ENCODE measurements at places on chromosomes 11 and 22. TPM values are rescaled to one million over a fixed set of nuclear protein-coding genes. Genes with fewer than 3 reads are reported as not detected.

The TMPRSS5 gene
- 1.4 TPM for polyA plus RNA-seq

DNA sequence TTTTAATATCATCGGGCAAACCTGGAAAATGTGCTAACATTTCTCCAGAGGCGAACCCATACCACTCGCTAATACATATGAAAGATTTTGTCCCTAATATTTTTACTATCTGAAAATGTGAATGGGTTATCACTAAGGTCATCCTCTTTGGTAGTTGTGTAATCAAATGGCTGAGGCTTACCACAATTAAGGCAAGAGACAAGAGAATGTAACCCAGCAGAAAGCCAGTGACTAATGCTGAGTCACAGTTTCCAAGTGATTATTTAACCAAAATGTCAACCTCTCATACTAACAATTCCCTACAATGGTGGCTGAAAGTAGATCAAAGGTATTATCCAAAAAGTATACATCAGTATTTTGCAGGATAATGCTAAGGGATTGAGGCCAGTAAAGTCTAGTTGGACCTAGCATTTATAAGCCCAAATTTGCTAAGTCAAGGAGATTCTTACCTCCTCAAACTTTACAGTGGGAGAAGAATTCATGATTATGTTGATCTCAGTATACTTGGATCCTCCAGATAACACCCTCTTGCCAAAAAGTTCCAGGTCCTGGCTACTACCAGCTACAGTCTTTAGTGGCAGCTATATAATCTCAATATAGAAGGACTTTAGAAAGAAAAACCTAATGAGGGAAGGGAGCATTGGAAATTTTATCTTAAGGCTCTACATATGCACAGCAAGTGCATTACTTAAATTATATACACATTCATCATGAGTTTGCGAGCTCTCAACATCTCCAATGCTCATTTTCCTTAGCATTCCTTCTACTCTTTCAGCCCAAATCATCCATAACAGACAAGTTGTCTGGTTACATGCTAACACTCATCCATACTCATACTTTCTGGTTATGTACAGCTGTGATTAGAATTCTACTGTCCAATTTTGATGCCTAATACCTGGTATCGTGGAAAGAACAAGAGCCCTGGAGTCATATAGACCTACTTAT is 25.4 kb downstream of the SIK3 start:
- no peak for DNase-seq

DNA sequence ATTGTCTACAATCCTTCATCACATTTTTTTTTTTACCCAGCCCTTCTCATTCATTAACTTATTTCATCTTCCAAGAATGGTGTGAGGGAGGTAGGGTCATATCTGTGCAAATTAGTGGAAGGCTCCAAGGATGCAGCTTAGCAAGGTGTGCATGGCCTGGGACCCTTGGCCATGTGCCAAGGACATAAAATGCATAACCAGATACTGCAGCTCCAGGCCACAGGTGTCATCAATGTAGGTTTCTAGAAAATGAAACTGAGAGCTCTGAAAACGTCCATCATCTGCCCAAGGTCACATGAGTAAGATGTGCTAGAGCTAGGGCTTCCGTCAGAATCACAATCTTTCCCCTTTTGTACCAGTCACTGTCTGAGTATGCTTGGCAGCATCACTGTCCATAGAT is 29.8 kb downstream of the ANKK1 start:
- no peak for DNase-seq

GRCh38 chr11:79467761-79468160 is 26.9 kb upstream of the TENM4 start:
- no peak for DNase-seq

The HSCB gene
- polyA plus RNA-seq: 10.2 TPM

The FOSL1 gene
- 1.7 TPM for polyA plus RNA-seq

GRCh38 chr22:42322562-42322926 is 52.1 kb upstream of the TCF20 start:
- DNase-seq: no peak

All from testis (tissue), 5 donors.